Fibroblast of mammary gland (primary cell): ENCODE measurements at places on chromosomes 7 and 10.

DNA sequence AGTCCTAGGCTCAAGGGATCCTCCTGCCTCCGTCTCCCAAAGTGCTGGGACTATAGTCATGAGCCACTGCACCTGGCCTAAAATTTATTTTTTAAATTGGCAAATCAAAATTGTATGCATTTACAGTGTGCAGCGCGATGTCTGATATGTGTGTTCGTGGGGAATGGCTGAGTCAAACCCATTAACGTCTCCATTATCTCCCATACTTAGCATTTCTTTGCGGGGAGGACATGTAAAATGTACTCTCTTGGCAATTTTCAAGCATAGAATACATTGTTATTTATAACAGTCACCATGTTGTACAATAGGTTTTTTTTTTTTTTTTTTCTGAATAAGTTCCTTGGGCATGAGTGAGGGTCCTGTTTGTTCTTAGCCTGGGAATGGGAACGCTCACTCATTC lies 3.8 kb downstream of the TMEM184A start:
- DNase-seq = no peak

DNA sequence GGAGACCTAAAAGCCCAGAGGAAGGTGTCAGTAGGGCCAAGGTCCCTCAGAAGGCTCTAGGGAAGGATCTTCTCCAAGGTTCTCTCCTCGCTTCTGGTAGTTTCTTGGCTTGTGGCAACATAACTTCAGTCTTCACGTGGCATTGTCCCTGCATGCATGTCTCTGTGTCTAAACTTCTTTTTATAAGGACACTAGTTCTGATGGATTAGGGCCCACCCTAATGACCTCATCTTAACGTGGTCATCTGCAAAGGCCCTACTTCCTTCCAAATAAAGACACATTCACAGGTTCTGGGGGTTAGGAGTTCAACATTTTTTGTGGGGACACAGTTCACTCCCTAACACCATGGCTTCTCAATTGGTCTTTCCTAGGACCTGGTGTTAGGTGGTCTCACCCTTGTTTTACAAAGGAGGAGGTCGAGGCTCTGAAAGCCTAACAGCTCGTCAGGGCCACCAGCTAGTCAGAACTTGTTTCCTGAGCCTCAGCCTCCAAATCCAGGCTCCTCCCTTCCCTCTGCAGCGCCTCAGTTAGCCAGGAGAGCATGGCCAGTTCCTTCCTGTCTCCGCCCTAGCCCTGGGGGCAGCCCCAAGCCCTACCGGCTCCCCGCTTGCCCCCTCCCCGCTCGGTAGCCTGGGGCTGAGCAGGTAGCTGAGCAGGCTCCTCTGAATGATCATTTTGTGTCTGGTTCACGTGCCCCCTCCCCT lies 109.7 kb upstream of the PPIF start:
- DNase-seq = no peak

GRCh38 chr10:100223879-100224278 lies 5.5 kb downstream of the CHUK start:
- no peak for DNase-seq

DNA sequence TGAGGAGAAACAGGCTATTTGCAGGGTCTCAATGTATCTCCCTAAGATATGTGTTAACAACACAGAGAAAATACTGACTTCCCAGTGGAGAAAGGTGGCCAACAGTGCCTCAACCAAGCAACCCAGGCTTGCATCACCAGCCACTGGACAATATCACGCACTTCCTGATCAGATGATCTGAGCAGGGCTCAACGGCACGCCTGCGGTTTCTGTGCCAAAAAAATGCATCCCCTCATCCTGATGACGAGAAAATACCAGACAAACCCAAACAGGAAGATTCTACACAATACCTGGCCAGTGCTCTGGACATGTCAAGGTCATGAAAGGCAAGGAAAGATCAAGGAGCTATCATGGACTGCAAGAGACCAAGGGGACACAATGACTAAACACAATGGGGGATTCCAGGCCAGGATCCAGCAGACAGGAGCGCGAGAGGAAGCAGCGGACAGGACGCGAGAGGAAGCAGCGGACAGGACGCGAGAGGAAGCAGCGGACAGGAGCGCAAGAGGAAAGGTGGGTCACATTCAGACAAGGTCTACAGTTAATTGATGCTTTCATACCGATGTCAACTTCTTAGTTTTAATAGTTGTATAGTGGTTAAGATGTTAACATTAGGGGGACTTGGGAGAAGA lies 51.1 kb downstream of the GNA12 start:
- DNase-seq = no peak

GRCh38 chr10:1074052-1074747 lies 18.0 kb downstream of the WDR37 start:
- no peak for DNase-seq

- DNase-seq = no peak
Observed at GRCh38 chr7:149714910-149715471, 58.4 kb downstream of the ZNF467 start.

DNA sequence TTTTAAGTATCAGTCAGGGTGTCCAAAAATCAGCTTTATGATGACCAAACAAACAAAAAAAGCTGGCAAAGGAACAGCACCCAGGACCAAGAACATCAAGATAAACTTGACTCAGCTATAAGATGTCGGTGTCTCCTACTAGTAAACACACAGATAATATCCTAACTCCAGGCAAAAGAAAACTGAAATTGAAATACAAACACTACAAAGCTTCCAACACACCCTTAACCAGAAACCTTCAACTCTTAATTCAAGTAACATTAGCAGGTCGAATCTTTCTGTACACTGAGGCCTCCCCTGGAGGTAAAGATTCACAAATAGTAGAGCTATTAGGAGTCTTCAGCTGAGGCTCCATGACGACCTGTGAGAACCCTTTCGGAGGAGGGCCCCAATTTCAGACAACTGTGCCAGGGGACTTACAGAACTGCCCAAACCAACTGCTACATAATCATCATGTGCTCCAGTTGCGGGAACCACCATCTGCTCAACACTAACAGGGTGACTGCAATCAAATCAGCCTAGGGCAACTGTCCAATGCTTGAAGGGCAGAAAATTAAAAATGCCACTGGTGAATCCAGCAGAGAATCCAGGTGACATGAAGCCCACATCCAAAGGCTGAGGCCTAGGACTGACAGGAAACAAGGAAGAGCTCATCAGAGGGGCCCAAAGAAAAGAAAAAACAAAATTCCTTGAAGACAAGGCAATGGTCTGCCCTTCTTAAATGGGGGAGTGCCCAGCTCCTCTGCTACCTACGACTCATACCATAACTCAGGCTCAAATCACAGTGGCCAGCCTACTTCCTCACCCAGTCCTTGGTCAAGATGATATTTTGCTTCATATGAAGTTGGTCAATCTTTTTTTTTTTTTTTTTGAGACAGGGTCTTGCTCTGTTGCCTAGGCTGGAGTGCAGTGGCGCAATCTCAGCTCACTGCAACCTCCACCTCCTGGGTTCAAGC lies 20.0 kb downstream of the XPNPEP1 start:
- peak; percentile 60 for DNase-seq

DNA sequence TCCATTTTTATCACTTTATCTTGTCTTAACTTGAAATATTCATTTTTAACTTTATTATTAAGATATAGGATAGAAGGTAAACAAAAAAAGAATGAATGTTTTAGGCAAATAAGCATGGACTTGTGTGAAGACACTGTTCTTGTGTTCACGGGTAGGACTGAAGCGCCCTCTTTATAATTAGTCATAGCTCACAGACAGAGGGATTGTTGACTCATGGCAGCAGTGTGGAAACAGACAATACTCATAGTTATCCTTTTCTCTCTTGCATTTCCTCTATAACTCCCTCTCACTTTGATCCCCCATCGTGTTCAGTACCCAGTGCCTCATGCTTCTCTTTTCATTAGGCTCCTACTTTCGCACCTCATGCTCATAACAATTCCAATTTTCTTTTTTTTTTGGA lies 731.8 kb downstream of the PHTF2 start:
- DNase-seq = peak; percentile 53

DNA sequence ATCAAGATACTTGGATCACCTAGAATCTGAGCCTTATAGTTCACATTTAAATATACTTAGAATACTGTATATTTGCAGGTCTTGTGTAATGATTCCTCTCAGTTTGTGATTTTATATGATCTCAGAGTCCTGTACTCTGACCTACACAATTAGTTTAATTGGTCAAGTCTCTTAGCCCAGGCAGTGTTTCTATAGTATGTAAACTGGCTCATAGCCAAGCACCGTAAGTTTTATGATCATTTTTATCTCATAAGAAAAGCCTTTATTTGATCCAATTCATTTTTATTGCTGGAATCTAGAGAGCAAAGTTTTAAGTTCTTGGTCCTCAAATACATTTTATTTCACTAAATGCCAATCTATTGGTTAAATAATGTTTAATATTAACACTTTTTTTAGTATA lies 242.2 kb downstream of the MALRD1 start:
- no peak for DNase-seq

DNA sequence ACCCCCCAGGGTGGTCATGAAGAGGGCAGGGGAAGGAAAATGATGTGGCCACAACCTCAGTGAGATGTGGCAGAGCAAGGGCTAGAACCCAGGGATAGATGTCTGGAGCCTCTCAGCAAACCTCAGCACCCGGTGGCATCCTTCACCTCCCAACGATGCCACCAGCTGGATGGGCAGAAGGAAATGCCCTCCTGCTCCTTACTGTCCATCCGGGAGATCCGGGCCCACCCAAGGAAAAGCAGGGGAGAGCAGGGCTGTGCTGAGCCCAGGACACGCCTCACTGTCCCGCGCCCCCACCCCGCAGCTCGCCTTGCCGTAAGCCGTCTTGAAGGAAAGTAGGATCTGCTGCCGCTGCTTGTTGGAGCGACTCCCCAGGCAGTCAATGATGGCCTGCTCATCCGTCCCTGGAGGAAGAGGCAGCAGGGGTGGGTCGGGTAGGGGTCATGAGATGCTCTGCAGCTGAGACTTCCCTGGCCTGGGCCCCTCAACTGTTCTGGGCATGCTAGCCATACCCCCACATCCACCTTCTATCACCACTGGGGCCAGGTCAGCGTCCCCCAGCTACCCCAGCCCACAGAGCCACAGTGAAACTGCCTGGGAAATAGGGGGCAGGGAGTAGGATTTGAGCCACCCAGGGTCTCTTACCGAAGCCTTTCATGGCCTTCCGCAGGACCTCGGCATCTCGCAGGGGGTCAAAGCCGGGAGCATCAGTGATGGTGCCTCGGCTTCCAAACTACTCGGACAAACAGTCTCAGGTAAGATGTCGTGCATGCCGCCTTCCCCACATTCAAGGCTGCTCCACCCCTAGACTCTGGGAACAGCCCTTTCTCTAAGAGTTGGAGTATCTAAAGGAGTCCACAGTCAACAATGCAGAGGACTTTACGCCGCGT lies 34.3 kb downstream of the PLAC9 start:
- DNase-seq = no peak

DNA sequence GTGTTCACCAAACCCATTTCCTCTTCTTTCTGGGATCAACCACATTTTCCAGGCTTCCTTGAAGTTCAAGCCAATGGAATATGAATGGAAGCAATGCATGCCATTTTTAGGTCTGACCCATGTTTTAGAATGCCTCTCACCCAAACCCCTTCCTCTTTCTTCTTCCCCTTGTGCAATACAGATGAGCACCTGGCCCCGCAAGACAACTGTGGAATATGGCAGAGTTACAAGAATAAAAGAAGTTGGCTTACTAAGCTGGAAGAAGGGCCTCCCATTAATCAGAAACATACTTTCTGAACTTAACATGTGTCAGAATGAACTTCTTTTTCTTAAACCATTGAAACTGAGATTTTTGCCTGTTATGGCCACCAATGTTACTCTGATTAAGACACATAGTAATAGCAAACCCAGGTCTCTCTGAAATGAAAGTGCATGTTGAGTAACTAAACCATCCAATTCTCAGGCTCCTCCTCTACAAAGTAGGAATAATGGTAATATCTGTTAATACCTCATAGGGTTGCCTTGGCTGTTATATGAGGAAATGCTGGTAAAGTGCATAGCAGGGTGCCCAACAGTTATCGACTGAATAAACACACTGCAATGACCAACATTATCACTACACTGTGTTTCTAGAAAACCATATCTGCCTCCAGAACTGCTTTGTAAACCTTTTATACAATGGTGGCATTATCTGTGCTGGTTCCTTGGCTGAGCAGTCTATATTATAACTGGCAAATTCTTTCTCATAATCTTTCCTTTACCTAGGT lies 382.2 kb upstream of the NRP1 start:
- no peak for DNase-seq

GRCh38 chr10:3534433-3534832 lies 250.6 kb downstream of the KLF6 start:
- DNase-seq = no peak

DNA sequence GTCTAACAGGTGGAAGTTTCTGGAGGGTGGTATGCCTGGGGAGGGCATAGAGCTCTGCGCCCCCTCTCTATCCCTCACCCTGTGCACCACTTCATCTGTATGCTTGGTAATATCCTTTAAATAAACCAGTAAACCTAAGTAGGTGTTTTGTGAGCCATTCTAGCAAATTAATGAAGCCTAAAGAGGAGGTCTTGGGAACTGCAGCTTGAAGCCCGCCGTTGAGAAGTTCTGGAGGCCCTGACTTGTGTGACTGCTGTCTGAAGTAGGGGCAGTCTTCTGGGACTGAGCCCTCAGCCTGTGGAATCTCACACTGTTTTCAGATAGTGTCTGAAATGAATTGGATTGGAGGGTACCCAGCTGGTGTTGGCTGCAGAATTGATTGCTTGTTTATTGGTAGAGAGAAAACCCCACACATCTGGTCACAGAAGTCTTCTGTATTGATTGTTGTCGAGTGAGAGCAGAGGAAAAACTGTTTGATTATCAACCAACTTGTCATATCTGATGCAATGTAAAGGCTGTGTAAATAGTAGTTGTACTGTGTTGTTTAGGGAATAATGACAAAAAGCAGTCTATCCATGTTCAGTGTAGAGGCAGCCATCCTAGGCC lies 4.7 kb downstream of the CRCP start:
- DNase-seq = no peak

DNA sequence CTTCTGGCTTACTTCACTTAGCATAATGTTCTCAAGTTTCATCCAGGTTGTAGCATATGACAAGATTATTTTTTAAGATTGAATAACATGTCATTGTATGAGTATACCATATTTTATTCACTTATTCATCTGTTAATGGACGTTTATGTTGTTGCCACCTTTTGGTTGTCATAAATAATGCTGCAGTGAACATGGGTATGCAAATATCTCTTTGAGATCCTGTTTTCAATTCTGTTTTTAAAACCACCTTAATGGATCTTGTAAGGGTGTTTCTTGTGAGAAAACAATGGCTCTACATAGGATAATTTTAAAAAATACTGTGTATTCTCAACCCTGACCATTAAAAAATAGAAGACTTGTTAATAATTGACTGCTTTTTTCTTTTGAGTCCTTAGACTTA lies 290.7 kb upstream of the TMEM229A start:
- no peak for DNase-seq

DNA sequence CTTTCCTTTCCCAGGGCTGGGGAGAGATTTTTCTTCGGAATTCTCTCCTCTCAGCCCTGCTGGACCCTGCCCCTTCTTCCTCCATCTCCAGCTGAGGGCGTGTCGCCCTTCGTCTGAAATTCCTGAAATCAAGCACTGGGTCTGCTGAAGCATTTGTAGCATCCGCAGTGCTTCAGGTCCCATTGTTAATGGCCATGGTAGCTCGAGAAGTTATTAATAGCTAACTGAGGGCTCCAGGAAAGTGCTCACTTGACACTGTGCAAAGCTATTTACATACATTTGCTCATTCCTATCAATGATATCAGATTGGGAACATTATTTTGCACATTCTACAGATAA lies 515 bp downstream of the FAM149B1 start:
- DNase-seq = no peak

- no peak for DNase-seq
Observed at GRCh38 chr10:115866691-115867090, 406.3 kb downstream of the GFRA1 start.

- DNase-seq = no peak
Observed at GRCh38 chr7:123242467-123243092, 42.8 kb upstream of the SLC13A1 start.

GRCh38 chr10:44322137-44322536 lies 62.8 kb downstream of the CXCL12 start:
- no peak for DNase-seq
